ENCODE measurements at places on chromosomes 2 and 18.
A peak's percentile ranks its signal among the peaks of the same experiment; 100 is the strongest.

GRCh38 chr2:149164827-149165226, 126.3 kb downstream of the LYPD6B start:
- no peak for DNase-seq

GRCh38 chr2:43751476-43751990, 22.3 kb upstream of the DYNC2LI1 start:
- DNase-seq: no peak

DNA sequence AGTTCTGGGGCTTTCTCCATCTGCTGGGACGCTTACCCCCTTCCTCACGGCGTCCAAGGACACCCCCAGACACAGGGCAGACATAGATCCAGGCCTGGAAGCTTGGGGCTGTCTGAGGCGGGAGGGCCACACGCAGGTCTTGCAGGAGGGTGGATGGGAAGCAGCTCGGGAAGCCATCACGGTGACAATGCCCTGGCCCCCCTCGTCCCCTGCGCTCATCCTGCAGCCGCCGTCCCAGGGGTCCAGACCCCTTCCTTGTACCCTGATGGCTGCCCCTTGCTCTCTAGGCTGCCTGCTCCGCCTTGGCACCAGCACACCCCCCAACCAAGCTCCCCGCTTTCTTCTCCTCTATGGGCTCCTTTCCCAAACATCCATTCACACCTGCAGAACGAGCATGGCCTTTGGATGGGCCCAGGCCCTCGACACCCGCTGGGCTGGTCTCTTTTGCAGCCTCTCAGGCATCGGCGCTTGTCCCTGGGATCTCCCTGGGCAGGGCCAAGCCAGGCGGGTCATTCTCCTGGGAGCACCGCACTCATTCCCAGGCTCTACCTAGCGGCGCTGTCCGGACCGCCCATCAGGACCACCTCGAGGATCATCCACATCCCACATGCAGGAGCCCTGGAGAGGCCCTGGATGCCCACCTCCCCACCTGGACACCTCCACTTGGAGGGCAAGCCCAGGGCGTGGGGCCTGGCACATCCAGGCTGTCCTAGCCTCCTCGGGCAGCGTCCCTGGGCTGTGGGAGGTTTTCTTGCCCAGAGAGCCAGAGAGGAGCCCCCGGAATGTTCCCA, 274.9 kb downstream of the NDUFA10 start:
- no peak for DNase-seq

- DNase-seq: no peak
These were observed 91.1 kb upstream of the REG3A start for GRCh38 chr2:79250656-79251055.

DNA sequence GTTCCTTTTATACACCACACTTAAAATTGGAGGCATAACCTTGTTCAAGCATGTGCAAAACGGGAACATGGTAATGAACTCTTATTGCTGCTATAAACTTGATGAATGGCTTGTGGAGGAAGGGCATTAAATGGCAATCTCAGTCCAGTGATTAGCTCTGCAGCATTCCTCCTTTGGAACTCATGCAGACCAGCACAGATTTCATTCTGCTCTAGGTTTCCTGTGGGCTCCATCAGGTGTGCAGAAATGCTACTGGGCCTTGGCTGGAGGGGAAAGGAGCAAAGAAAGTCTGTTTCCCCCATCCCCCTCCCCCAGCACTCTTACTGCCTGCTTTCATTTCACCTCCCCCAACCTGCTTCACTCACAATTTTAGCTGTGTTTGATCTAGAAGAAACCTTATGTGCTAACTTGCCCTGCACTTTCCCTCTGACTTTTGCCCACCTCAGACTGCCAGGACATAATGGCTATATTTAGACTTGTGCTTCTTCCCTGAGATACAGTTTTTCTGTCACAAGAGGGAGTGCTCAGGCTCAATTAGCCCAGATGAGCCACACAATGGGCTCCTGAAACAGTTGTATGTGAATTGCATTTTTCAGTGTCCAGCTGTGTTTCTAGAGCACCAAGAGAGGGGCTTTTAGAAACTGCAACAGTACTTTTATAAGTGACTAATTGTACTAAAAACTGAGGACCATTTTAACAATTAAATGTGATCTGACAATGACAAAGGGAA, 109.8 kb downstream of the FSHR start:
- DNase-seq: no peak

GRCh38 chr2:64466478-64467085, 12.6 kb downstream of the LGALSL start:
- DNase-seq: peak; percentile 41

DNA sequence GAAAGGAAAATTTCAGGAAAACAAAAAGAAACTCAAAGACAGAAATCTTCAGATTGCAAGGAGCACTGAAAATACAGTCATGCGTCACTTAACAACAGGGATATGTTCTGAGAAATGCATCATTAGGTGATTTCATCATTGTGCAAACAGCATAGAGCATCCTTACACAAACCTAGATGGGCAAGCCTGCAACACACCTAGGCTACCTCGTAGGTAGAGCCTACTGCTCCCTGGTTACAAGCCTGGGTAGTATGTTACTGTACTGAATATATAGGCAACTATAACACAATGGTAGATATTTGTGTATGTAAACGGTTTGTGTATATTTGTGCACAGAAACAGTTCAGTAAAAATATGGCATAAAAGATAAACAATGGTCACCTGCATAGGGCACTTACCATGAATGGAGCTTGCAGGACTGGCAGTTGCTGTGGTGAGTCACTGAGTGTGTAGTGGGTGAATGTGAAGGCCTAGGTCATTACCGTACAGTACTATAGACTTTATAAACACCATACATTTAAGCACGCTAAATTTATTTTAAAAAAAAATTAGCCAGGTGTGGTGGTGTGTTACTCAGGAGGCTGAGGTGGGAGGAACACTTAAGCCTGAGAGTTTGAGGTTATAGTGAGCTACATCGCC, 33.4 kb downstream of the SFXN5 start:
- no peak for DNase-seq

DNA sequence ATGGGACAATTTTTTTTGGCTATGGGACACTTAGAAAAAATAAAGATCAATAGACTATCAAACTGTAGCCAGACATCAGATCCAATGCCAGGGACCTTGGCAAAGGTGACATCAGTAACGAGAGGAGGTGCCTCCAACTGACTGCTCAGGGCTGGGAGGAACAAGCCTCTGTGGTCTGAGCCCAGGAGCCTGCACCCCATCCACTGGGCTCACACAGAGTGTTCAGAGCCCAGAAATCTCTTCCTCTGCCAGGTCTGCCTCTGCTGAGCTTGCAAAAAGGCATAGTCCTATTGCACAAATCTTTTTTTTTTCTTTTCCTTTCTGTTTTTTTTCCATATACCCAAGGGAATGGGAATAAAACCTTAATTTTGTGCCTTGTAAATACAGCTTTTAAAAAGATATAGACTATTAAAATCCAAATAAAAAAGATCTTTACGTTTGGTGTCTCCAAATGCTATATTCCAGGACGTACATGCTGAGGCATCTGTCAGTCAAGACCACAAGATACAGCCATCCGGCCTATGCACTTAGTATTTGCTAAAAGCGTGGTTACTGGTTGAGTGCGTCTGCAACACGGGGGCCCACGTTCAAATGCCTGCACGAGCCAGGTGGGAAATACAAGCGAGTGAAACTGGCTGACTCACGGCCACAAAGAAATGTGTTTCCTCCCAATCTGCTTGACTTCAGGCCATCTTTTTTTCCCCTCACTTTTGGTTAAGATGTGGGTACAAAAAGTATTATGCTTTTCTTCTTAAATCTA, 7.8 kb upstream of the ARHGAP25 start:
- no peak for DNase-seq

DNA sequence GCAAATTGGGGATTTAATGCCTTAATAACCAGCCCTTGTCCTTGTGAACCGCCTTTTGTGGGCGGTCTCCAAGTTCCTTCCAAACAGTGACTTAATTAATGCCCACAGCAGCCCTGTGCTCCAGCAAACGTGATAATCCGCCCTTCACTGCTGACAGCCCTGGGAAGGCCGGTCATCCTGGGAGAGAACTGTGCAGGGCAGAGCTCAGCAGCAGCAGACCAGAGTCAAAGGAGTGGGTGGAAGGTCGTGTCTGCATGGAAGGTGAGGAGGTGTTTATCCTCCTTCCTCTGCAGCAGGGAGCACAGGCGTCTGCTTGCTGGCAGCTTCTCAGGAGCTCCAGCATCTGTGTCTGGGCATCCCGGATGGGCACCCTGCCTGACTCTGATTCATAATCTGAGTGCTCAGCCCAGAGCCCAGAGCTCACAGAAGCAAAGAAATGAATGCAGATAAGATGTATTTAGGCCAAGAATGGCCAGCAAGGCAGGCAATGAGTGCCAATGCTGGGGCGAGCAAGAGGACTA, 270.0 kb upstream of the PXDN start:
- DNase-seq: no peak

- no peak for DNase-seq
These were observed 989.2 kb downstream of the CPS1 start for GRCh38 chr2:211545582-211545981.

- no peak for DNase-seq
These were observed 15.8 kb downstream of the SNED1 start for GRCh38 chr2:241014224-241014623.

DNA sequence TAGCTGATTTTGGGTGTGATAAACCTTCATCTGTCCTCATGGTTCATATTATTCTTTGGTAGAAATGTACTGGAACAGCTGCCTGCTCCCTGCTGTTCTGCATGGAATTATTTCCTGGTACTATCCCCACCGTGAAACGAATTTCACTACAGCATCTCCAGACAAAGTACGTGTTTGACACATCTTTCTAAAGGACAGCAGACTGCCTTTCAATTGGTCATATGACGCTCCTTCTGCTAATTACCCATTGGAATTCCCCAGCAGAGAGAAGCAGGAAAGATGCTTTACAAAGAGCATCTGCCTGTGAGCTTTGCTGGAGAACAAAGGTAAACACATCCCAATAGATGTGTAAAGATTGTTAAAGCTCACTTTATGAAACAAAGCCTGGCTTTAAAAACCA, 4.4 kb upstream of the RFX8 start:
- DNase-seq: peak; percentile 26

GRCh38 chr18:31203096-31203793, 40.6 kb upstream of the DSC1 start:
- peak; percentile 75 for DNase-seq

- DNase-seq: no peak
These were observed 131.4 kb upstream of the MAP3K20 start for GRCh38 chr2:172944022-172944793.

DNA sequence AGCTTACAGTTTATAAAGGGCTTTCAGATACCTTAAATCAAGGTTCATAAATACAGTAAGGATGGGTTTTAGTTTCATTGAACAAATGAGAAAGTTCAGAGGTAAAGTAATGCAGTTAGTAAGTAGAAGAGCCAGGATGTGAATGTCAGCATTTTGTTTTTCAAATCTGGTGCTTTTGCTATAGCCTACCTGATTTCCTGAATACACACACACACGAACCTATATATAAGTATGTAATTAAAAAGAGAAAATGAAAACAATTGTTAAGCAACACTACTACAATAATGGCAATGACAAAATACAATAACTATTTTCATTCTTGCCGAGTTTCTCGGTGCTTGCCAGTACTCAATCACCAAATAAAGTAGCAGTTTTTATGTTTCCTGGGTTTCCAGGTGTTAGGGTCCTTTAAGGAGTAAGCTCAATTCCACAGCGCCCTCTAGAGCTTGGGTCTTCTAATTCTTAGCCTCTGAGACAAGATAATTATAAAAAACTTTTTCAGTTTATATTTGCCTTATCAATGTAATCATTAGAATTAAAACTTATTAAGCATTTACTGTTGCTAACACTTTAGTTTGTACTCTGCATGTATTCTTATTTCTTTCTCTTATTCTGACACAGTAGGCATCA, 512.9 kb upstream of the ACVR2A start:
- DNase-seq: no peak

DNA sequence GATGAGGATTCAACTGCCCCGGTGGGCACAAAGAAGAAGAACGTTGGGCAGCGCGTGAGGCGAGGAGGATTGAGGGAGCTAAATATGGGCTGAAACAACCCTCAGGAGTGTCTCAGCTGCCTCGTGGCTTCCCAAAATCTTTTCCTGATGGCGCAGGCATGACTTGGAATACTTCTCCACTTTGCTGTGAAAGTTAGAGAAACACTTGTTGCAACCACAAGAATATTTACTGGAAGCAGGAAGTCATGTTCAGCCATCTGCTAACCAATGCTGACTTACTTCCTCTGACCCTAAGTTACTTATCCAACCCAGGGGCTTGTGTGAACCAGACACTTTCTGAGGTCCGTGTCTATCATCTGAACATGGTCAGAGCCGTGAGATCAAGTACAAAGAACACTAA, 148.8 kb downstream of the ARL4C start:
- no peak for DNase-seq

DNA sequence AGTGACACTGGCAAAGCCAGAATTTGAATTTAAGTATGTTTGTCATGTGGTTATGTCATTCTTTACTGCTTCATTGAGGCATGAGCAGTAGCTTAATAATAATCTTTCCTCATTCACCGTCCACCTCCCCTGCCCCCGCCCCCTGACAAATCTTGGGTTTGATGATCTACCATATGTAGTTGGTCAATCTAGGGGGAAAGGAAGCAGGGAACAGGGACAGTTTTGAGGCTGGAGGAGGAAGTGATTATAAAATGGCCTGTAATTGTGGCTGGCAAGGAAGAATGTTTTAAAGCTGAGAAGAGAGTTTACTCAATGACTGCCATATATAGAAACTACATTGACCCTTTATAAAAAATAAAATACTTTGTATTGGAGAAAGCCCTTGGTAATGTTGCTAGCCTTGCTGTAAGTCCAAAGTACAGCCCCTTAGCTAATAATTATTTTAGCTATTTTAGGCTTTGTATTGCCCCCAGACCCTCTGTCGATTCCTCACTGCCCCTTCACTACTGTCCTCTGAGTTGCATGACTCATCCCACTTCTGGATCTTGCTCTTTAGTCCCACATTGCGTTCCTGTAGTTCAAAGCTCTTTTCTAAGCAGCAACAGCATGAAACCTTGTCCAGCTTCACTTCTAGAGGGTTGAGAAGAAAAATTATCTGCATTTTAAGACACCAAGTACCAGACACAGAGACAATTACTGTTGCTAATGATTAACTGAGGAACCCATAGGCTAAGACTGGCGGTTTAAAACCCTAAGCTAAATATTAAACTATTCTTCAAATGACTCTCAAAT, 38.4 kb downstream of the PELI1 start:
- peak; percentile 66 for DNase-seq

GRCh38 chr2:240622531-240623235, 2.6 kb upstream of the GPR35 start:
- DNase-seq: no peak

GRCh38 chr18:24534271-24534670, 73.8 kb downstream of the HRH4 start:
- DNase-seq: no peak

DNA sequence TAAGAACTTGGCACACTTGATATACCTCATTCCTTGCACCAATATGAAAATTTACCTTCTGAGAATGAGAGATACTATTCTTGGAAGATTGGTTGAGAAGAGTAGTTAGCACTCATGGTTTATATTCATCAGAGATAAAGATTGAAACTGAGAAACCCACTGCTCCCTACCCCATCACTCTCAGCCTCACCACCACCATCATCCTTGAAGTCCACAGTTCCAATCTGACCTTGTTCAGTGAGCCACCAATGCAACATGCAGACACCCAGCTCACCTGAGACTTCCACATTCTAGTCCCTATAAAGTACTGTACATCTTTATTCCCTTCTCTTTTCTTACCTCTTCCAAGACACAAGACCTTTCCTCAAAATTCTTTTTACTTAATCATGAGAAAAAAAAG, 869.0 kb downstream of the TRIB2 start:
- no peak for DNase-seq

- DNase-seq: no peak
These were observed 20.6 kb downstream of the KCMF1 start for GRCh38 chr2:84991404-84992160.

- no peak for DNase-seq
These were observed 1012.4 kb upstream of the CRIM1 start for GRCh38 chr2:35343135-35343534.
